ENCODE measurements at places on chromosomes 12 and 14.

DNA sequence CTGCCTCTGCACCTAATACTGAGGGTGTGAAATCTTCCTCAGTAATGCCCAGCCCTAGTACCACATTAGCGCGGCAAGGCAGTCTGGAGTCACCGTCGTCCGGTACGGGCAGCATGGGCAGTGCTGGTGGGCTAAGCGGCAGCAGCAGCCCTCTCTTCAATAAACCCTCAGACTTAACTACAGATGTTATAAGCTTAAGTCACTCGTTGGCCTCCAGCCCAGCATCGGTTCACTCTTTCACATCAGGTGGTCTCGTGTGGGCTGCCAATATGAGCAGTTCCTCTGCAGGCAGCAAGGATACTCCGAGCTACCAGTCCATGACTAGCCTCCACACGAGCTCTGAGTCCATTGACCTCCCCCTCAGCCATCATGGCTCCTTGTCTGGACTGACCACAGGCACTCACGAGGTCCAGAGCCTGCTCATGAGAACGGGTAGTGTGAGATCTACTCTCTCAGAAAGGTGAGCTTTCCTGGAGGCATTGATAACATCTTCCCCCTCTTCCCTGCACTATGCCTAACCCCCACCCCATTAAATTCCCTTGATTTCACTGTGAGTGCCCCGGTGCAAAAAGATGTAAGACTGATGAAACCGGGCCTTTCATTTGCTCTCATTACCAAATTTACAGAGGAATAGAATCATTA is 291.4 kb downstream of the NAV3 start:
- DNase-seq, result no peak

- no peak for DNase-seq
These were observed 162.7 kb upstream of the CNOT2 start for GRCh38 chr12:70080566-70080965.

DNA sequence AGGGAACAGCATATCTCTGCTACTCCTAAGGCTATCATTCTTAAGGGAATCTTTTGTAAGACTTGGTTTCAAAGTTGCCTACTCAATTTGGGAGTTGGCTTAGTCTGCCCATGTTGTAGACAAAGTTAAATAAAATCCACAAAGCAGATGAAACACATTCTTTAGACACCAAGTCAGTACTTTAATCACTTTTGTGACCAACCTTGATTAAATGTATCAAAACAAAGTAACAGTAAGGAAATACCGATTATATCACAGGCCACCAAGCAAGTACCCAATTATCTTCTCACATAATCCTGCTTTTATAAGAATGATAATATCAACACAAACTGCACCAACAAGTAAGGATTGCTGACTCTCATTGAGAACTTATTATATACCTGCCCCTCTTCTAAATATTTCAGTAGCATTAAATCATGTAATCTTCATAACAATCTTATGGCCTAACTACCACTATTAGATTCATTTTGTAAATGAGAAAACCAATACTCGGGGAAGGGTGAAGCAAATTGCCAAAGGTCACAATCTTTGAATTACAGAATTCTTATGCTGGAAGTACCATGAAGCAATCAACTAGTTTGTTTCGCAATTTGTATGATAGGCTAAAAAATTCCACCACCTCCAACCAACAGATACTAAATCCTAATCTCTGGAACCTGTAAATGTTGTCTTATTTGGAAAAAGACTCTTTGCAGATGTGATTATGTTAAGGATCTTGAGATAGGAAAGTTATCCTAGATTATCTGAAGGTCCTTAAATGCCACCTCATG is 12.6 kb upstream of the DIO2 start:
- DNase-seq, result no peak

GRCh38 chr14:63875311-63875710 is 22.5 kb downstream of the SYNE2 start:
- DNase-seq, result no peak

GRCh38 chr12:7093892-7094291 is 1.6 kb upstream of the C1R start:
- DNase-seq, result no peak

- DNase-seq, result peak; percentile 73
These were observed at the start of gene SLC17A8 for GRCh38 chr12:100356644-100357223. Gene SLC17A8, plus strand, starts transcription at chr12:100357074. Its CDS starts 318 bp downstream, at chr12:100357392.

GRCh38 chr12:114680604-114681069 is 3.3 kb downstream of the TBX3 start:
- DNase-seq, result no peak
